LNCaP clone FGC (cell line): ENCODE measurements at places on chromosomes 6 and 20.

GRCh38 chr6:82057846-82058554 lies 189.5 kb downstream of the IBTK start:
- no peak for DNase-seq

DNA sequence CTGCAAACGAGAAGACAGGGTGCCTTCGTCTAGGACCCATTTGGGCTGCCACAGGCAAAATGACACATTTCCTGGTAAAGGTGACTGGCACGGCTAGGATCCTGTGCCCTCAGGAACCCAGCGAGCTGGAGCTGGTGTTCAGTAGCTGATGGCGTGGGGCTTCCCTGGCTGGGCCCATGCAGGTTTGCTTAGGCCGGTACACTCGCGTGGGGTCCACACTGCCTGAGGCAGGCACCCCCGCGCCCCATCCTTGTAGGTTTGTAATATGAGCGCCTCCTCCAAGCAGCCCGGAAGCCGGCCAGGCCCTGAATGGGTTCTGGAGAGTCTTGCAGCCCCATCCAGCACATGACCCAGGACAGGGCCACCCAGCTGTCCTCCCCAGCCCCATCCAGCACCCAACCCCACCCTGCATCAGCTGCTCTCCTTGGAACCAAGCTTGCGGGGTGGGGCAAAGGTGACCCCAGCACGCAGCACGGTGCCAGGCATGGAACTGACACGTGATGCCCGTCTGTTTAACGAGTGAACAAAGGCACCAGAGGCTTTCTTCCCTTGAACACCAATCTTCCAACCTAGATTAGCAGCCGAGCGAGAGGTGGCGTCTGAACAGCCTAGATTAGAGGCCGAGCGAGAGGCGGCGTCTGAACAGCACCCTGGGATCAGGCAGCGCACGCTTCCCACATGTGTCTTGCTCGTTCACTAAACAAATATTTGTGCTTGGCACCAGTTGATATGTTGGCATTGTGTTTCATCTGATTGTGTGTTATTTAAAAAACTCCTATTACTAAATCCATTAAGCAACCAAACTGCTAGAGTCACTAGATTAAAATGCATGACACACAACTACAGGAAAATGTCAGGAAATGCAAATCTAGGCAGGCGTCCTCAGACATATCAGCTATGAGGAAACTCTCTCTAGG lies 112.1 kb downstream of the DLL1 start:
- peak; percentile 97 for DNase-seq

DNA sequence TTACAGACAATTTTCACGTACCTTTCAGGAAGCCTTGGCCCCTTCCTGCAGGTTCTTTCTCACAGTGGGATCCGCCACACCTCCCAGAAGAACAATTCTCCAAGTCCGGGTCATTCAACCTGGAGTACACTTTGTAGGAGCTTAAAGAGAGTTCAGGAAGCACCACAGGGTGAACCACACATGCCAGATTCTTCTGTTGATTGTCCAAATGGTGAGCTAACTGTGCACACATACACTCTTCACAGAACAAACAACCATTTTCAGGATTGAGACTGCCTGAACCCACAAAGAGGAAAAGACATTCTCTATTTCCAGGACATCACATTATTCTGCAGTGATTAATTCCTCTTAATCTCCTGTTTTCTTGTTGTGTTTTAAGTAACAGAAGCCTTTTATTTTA lies 51.0 kb downstream of the SCGN start:
- peak; percentile 46 for DNase-seq

GRCh38 chr6:143803769-143804568 lies 39.2 kb upstream of the LTV1 start:
- no peak for DNase-seq

- DNase-seq = no peak
Observed at GRCh38 chr6:36248980-36249379, 20.9 kb upstream of the PNPLA1 start.

DNA sequence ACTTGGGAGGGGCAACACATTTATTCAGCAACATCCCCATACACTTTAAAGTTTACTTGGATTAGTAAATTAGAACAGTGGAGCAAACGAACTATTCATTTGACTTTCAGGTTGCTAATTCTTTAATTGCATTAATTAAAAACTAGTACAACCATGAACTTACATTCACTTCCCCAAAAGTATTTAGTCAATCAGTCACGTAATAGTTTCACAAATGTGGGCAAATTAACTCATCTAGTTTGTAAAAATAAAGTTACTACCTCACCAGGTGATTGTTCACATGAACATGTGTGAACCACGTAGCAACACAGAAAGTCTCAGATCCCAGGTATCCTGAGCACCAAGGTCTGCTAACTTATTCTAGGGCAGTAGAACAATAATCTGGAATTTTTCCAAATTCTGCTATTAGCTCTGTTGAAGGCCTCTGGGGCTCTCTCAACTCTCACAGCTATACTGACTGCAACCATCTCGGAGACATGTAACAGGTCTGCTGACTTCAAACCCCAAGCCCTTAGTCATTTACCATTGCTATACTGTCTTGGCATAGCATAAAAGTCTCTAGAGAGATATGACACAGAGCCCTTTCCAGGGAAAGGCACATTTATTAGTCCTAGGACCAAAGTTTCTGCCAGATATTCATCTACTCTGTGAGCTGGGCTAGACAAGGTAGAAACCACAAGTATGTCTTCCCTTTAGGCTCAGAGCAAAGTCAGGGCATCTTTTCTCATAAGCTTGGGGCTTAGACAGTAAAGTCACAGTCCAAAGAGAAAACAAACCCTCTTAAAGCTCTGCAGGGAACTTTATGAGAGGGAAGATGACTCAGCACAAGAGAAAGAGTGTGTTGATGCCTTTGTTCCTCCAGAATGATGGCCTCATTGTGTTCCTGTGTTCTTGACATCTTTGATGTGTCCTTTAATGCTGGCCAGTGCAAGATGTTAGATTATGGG lies 50.9 kb upstream of the CCDC28A start:
- DNase-seq = no peak

GRCh38 chr6:116535109-116535508 lies 10.4 kb downstream of the TRAPPC3L start:
- DNase-seq = no peak

DNA sequence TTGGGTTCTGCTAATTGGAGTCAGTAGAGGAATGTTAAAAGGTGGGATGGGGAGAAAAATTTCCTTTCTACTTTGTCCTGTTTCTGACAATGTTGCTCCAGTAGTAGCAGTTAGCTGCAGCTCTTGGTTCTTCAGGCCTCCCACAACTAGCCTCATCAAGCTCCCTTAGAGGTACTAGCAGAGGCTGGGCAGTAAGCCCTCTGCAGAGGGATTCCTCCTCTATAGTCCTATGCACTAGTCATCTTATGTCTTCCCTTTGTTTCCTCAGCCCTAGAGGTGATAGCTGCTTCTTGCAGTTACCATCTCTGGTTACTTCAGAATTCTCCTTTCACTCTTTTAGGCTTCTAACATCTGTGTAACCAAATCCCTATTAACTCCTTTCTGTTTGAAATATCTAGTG lies 99.8 kb downstream of the FILIP1 start:
- DNase-seq = no peak

GRCh38 chr6:161029195-161029809 lies 37.7 kb downstream of the MAP3K4 start:
- DNase-seq = no peak

GRCh38 chr20:20490673-20491072 lies 122.8 kb downstream of the INSM1 start:
- DNase-seq = no peak
